ENCODE measurements at places on chromosomes 7 and 10.

GRCh38 chr10:80537736-80538480 lies at the start of gene SH2D4B:
TSS of gene SH2D4B (plus strand) at chr10:80537902. CDS start at chr10:80538332, 430 bp downstream.
- no peak for ATAC-seq

- no peak for ATAC-seq
These were observed 137.5 kb upstream of the PRPS1L1 start for GRCh38 chr7:18165166-18165565.

GRCh38 chr7:130982160-130982638 lies 248.2 kb upstream of the KLF14 start:
- ATAC-seq: peak; percentile 66

- no peak for ATAC-seq
These were observed 71.0 kb upstream of the STK17A start for GRCh38 chr7:43511769-43512515.

DNA sequence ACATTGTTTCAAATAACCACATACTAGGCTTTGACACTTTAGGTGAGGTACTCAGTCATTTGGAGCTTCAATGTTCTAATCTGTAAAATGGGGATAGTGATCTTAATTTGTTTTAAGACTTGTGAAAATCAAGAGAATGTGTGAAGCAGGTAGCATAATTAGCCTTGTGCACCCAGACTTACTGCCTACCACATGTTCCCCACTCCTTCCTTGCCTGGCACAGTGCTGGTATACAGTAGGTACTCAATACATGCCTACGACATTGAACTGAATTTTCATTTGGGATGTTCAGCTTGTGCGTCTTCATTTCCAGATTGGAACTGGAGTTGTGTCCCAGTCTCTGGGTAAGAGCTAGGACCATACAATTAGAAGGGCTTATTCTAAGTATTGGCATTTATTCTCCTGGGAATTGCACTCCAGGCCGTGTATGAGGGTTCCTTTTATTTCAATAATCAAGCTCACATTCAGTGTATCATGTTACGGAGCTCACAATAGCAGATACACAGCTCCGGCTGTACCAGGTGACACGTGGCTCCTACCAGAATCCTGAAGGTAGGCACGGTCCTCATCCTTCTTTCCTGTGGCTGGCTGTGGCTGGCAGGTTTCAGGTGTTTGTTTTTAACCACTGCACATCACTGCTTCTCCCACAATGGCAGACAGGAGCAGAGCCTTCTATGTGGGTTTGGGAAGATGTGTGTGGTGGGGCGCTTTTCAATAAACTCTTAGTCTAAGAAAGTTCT lies 109.4 kb upstream of the PDCD4 start:
- no peak for ATAC-seq

- ATAC-seq: no peak
These were observed 105.3 kb downstream of the CXCL12 start for GRCh38 chr10:44279426-44280126.

DNA sequence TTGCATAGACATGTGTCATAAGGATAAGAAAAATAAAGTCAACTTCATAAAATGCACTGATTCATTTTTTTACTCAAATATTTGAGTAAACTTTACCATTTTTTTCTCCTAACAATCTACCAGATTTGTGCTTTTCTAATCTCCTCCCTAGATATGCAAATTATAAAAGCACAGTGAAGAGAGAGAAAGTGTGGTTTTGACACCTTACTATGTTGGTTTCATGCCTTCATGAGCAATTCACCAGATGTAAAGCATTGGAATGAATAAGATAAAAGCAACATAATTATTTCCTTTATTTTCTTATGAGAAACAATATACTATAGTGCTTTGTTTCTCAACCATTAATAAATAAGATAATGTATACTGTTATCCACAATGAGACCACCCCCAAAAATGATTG lies 432.5 kb upstream of the PCDH15 start:
- ATAC-seq: no peak

DNA sequence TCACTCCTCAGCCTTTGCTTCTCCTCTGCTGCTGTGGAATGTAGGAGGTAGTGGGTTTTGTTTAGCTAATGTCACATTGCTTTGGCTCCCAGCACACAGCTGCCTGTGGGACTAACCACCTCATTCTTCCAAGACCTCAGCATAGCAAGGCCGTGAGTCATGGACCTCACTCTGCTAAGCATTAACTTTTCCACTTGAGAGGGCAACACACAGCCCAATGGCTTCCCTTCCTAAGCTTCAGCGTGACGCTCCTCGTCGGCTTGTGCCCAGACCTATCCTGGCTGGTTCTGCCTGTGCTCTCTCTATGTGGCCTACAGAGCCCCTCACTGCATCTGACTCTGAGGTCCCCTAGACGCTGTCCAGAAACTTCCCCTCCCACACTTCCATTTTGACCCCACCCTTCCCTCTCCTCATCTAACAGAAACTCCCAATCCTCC lies 23.3 kb downstream of the MYOF start:
- ATAC-seq: no peak

- no peak for ATAC-seq
These were observed 37.2 kb downstream of the CALML5 start for GRCh38 chr10:5461914-5462840.

GRCh38 chr7:116786791-116787443 lies 75.5 kb upstream of the CAPZA2 start:
- ATAC-seq: peak; percentile 76

DNA sequence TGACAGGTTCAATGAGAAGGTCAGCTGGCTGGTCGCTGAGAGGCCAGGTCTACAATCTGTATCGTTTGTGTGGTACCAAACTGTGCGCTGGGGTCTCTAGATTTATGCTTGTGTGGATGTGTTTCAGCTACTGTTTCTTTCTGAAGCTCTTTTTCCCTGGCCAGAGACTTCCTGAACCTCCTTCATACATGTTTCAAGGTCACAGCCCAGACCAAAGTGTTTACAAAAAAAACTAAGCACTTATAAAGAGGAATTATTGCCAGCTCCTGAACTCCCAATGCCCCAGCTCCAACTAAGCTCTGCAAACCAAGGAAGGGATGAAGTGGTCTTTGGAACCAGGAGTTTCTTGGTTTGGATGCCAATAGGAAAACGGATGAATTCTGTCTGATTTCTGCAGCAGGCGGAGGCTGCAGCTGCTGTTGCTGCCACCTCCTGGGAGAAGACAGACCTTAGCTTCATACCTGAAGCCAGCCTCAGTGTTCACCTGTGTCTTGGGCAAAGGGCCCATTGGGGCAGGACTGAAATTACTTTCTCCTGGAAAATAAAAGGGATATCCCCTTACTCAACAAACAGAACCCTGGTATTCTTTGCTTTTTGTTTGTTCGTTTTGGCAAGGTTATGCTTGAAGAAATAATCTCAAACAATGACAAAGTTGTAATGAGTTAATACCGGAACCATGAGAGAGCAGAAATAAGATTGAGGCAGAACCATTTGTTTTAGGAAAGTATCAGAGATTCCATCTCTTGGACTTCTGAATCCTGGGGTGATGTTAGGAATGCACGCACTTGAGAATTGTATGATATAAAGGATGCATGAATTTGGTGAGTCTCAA lies 24.6 kb upstream of the MKLN1 start:
- ATAC-seq: no peak

DNA sequence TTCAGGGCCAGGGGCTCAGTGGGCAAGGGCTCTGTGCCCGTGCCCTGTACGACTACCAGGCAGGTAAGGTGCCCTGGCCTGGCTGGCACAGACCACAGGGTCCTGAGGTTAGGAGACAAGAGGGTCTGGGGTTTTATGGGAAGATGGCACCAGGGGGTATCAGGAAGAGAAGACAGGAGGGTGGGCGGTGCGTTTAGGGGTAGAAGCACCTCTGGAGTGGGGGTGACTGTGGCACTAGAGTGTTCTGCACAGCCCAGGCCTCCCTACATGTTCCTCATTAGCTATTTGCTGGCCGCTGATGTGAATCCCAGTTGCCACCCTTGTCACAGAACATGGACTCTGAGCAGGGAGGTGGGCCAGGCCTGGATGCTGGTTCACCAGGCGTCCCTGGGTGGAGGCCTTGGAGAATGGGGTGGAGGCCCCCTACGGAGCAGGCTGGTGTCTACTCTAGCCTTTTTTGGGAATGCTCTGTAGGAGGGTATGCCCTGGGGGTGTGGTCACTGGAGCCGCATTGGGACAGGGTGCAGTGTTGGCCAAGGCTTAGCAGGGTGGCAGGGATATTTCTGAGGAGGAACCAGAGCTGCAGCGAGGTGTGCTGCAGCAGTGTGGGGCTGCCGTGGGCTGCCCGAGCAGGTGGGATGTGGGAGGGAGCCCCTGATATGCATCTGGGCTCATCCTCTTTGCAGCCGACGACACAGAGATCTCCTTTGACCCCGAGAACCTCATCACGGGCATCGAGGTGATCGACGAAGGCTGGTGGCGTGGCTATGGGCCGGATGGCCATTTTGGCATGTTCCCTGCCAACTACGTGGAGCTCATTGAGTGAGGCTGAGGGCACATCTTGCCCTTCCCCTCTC lies 5.0 kb downstream of the PGAM2 start:
- no peak for ATAC-seq

- ATAC-seq: no peak
These were observed 77.0 kb downstream of the PFKFB3 start for GRCh38 chr10:6279540-6280267.

DNA sequence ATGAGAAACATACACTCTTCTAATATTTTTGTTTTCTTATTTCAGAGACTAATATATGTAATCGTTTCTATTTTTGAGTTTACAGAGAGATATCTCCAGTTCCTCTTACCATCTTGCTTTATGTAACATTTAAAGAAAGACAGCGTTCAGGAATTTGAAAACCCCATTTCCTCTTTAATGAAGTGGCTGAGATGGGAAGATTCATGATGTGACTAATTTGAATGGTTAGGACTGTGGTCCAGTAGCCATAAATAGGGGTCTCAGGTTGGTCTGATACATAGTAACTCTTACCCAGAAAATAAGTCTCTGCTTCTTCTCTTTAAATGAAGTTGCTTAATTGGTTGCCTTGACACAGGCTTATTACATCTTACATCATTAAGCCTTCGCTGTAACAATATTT lies 6.9 kb downstream of the KMT2E start:
- ATAC-seq: no peak

DNA sequence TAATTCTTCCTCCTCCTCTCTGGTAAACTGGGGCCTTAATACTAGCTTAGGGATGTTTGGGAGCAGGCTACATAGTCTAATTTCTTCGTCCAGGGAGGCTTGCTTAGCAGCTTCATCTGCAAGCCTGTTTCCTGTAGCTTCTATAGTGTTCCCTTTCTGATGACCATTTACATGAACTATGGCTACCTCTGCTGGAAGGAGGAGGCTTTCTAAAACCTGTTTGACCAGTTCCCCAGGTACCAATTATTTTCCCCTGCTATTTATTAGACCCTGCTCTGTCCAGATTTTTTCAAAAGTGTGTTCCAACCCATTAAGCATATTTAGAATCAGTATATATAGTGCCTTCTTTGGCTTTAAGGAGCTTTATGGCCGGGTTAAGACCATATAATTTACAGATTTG lies 38.8 kb upstream of the DNAH11 start:
- no peak for ATAC-seq

DNA sequence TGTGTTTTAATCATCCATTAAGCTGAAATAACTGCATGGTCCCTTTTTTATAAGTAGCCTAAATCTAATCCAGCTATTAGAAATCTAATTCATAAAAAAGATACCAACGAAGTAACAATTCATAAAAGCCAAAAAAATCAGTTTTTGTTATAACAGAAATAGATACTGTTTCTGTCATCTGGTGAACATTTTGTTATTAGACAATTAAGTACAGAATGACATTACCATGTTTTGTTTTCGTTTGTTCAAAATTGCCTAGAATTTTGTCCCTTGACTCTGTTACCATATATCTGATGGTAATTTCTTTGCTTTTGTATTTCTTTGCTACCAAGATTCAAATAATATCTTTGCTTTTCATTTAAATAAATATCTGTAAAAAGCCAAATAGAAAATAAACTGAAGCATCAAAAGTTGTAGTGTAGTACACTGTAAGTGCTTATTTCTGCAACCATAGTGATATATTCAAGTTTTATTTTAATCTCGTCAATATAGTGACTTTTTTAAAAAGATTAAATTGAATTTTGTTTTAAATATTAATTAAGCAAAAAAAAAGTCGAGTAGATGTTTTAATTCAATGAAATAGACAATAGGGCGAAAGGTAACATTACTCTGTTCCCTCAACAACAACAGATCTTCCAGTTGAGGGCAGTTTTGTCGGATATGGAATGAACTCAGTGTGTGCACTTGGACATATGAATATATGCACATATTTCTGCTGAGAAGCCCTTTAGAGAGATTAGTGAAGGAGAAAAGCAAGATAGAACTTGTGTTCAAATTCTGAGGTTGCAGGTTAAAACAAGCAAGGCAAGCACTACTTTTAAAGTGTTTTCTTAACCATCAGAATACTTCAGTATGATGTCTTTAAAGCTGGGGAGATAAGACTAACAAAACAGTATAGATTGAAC lies 7.9 kb upstream of the IGF2BP3 start:
- ATAC-seq: no peak

GRCh38 chr10:30241422-30242110 lies 107.5 kb downstream of the MTPAP start:
- no peak for ATAC-seq

GRCh38 chr7:30464231-30464671 lies 14.3 kb downstream of the NOD1 start:
- ATAC-seq: peak; percentile 59

- ATAC-seq: no peak
These were observed 23.1 kb upstream of the ZNF735 start for GRCh38 chr7:64183827-64184372.

DNA sequence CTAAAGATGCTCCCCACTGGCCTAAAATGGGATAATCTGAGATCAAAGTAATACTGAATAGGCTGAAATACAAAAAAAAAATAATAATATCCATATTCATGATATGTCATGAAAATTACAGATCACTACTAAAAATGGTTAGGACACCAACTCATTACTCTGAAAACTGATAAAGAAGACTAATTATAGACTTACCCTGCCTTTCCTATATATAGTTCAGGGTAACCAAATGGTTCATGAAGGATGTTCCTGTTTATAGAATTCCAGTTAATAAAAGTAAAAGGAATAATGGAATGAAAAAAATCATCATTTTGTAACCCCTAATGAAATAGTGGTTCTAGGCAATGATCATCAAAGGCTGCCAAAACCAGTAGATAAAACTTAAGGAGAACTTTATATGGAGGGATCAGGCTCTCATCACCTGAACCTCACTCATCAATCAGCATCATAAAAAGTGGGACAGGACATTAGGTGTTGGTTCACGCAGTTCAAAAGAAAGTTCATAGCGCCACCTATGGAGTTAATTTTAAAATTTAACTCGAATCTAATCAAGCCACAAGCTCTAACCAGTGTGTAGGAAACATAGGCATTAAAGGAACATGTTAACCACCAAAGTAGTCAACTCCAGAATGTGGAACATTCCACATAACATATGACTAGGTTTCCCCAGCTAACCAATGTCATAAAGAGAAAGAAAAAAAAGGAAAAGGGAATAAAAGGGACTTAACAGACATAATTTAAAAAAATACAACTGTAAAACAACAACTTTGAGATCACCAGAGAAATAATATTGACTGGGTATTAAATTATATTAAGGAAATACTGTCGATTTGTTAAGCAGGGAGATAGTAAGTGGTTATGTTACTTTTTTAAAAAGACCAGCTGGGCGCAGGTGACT lies 35.7 kb downstream of the P4HA1 start:
- peak; percentile 35 for ATAC-seq

GRCh38 chr7:144454256-144455039 lies 51.0 kb upstream of the NOBOX start:
- ATAC-seq: no peak

- ATAC-seq: no peak
These were observed 109.2 kb downstream of the DPY19L1 start for GRCh38 chr7:34928052-34928451.

All from activated CD4-positive, CD25-positive, alpha-beta regulatory T cell treated with anti-CD3 and anti-CD28 coated beads, Interleukin-2, amount 50 U/mL, for 24 hours (primary cell).